ENCODE measurements at places on chromosomes 3 and 15. TPM values are rescaled to one million over a fixed set of nuclear protein-coding genes. Genes with fewer than 3 reads are reported as not detected.

OXTR gene
- total RNA-seq = 3.9 TPM

MLF1 gene
- total RNA-seq = 25.4 TPM

KCNMB2 gene
- not detected for total RNA-seq

PP2D1 gene
- total RNA-seq = not detected

ACAN gene
- 0.34 TPM for total RNA-seq

PYDC2 gene
- total RNA-seq = not detected

COL8A1 gene
- total RNA-seq = not detected

MEX3B gene
- 29.5 TPM for total RNA-seq

MESP2 gene
- not detected for total RNA-seq

TGM5 gene
- not detected for total RNA-seq

GRCh38 chr15:58777107-58777506 is 6.0 kb downstream of the MINDY2 start:
- DNase-seq = no peak
- peaks cover 6% of the 10 kb centered on the region for H3K4me1 ChIP-seq
- no peaks in the 10 kb centered on the region for H3K36me3 ChIP-seq
- H3K4me3 ChIP-seq = no peak overlapping the region
- no peak overlapping the region for H3K27ac ChIP-seq
- no peaks in the 10 kb centered on the region for H3K27me3 ChIP-seq

- H3K4me1 ChIP-seq = peaks cover 15% of the 10 kb centered on the region
- no peak overlapping the region for H3K27ac ChIP-seq
- H3K36me3 ChIP-seq = no peaks in the 10 kb centered on the region
- no peak overlapping the region for H3K4me3 ChIP-seq
- DNase-seq = no peak
These were observed 12.4 kb upstream of the CD47 start for GRCh38 chr3:108103040-108103751.

GRCh38 chr3:157501863-157502262 is 1.4 kb downstream of the VEPH1 start:
- no peak overlapping the region for H3K4me3 ChIP-seq
- H3K27me3 ChIP-seq = peaks cover 21% of the 10 kb centered on the region
- peaks cover 40% of the 10 kb centered on the region for H3K4me1 ChIP-seq
- no peaks in the 10 kb centered on the region for H3K36me3 ChIP-seq
- peak; percentile 83 for DNase-seq
- no peak overlapping the region for H3K27ac ChIP-seq

DNA sequence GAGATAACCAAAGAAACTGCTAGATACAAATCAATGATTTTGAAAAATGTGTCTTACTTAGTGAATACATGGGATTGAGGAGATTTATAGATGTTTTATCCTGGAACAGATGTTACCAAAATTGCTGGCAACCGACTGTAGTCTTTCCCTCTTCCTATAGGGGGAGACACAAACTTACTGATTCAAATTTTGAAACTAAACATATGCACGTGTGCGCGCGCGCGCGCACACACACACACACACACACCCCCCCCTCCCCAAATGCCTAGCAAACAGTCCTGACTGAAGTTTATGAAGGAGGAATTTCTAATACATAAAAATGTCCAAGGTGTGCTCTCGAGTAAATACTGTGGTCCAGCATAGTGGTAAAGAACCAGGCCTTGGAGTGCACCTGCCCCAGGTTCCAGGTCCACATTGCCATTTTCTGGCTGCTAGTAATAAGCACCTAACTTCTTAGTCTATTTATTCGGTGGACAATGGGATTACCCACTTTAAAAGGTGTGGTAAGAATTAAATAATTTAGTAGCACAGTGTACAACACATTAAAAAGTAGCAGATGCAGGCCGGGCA is 18.5 kb upstream of the C3orf62 start:
- no peaks in the 10 kb centered on the region for H3K4me1 ChIP-seq
- peaks cover 7% of the 10 kb centered on the region for H3K36me3 ChIP-seq
- no peaks in the 10 kb centered on the region for H3K27me3 ChIP-seq
- H3K27ac ChIP-seq = no peak overlapping the region

GRCh38 chr3:116920826-116921610 is 211.4 kb downstream of the TUSC7 start:
- H3K36me3 ChIP-seq = no peaks in the 10 kb centered on the region
- no peaks in the 10 kb centered on the region for H3K4me1 ChIP-seq
- no peak for DNase-seq
- H3K4me3 ChIP-seq = no peak overlapping the region
- no peaks in the 10 kb centered on the region for H3K27me3 ChIP-seq

DNA sequence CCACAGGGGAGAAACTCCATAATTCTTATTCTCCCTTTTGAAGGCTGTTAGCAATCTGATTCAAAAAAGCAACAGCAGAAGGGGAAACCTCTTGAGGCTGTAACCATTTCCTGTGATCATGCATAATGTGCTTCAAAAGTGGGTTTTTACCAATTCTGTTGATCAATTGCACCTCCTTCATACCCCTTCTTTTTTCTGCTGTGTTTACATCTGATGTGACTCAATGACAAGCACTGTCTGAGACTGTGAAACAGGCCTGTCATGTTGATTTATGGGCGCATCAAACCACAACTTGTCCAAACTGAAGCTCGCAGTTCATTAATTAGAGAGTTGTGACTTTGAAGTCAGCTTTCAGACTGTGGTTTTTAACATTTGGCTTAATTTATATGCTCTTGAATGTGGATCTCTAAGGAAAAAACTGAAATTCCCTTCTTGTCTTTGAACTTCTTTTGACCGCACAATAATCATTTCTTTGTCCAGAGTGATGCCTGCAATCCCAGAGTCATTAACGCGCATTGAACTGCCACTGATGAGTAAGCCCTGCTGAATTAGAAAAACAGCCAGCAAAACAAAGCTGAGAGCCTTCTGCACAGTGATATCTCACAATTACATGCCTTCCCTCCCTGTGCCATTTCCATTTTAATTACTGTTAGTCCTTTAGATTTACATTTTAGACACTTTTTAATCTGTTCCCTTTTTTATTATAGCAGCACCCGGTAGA is 532.8 kb downstream of the FOXP1 start:
- no peak overlapping the region for H3K4me3 ChIP-seq
- peaks cover 47% of the 10 kb centered on the region for H3K4me1 ChIP-seq
- no peaks in the 10 kb centered on the region for H3K36me3 ChIP-seq

- no peaks in the 10 kb centered on the region for H3K27me3 ChIP-seq
- peaks cover 3% of the 10 kb centered on the region for H3K4me1 ChIP-seq
- H3K36me3 ChIP-seq = peaks cover 19% of the 10 kb centered on the region
These were observed 20.4 kb downstream of the KPNA4 start for GRCh38 chr3:160544844-160545503.

DNA sequence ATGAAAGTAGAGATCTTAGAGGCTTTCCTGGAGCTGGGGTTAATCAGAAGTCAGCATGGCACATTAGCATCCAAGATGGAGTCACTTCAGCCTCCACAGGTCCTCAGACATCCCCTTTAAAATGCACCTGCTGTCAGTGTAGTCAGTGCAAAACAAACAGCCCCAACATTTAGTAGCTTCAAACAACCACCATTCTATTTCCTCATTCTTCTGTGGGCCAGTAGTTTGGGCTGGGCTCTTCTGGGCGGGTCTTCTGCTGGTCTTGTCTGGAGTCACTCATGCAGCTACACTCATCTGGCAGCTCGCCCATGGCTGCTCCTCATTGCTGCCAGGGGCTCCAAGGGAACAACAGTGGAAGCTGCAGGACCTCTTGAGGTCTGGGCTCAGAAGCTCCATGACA is 99.9 kb downstream of the TLE3 start:
- DNase-seq = no peak
- H3K27ac ChIP-seq = no peak overlapping the region
- H3K27me3 ChIP-seq = no peaks in the 10 kb centered on the region

GRCh38 chr3:25854635-25855034 is 64.7 kb downstream of the OXSM start:
- no peak overlapping the region for H3K4me3 ChIP-seq
- no peaks in the 10 kb centered on the region for H3K36me3 ChIP-seq
- H3K4me1 ChIP-seq = no peaks in the 10 kb centered on the region

- no peaks in the 10 kb centered on the region for H3K36me3 ChIP-seq
- no peak overlapping the region for H3K4me3 ChIP-seq
- no peak for DNase-seq
- no peak overlapping the region for H3K27ac ChIP-seq
These were observed 30.3 kb upstream of the SETD2 start for GRCh38 chr3:47193871-47194859.

DNA sequence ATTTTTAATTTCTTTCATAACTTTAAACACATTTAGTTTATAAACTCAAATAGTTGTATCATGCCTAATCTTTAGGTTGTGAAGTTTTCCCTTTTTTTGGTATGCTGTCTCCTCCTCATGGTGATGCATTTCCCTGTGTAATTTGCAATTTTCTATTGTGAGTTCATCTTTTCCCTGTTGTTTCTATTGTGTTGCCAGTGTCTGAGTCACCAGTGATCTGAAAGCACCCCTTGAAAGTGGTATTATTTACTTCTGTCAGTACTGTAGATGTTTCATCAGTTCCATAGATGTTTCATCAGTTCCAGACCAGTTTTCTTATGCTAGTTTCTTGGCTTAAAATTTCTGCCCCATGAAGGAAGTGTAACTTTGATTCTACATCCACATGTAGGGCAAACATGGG is 80.6 kb downstream of the OXSM start:
- H3K4me1 ChIP-seq = no peaks in the 10 kb centered on the region
- H3K27ac ChIP-seq = no peak overlapping the region
- no peaks in the 10 kb centered on the region for H3K36me3 ChIP-seq
- no peak for DNase-seq
- no peaks in the 10 kb centered on the region for H3K27me3 ChIP-seq

GRCh38 chr15:36701336-36701735 is 121.9 kb downstream of the CDIN1 start:
- H3K27me3 ChIP-seq = no peaks in the 10 kb centered on the region
- no peaks in the 10 kb centered on the region for H3K36me3 ChIP-seq
- no peak for DNase-seq
- H3K4me3 ChIP-seq = no peak overlapping the region
- H3K4me1 ChIP-seq = no peaks in the 10 kb centered on the region
- no peak overlapping the region for H3K27ac ChIP-seq

- no peaks in the 10 kb centered on the region for H3K27me3 ChIP-seq
- no peaks in the 10 kb centered on the region for H3K36me3 ChIP-seq
- no peaks in the 10 kb centered on the region for H3K4me1 ChIP-seq
- no peak for DNase-seq
- no peak overlapping the region for H3K4me3 ChIP-seq
These were observed 48.7 kb downstream of the MYH15 start for GRCh38 chr3:108461661-108462111.

All from neural progenitor cell (in vitro differentiated cells).